Peyer's patch (tissue), 4 donors: ENCODE measurements at places on chromosomes 2 and 18. TPM values are rescaled to one million over a fixed set of nuclear protein-coding genes. Genes with fewer than 3 reads are reported as not detected.

GRCh38 chr2:160415991-160416390 is 77.6 kb downstream of the RBMS1 start:
- no peaks in the 10 kb centered on the region for H3K4me1 ChIP-seq
- no peaks in the 10 kb centered on the region for H3K36me3 ChIP-seq
- H3K27ac ChIP-seq: no peak overlapping the region
- H3K27me3 ChIP-seq: no peaks in the 10 kb centered on the region
- no peak for DNase-seq
- no peak overlapping the region for H3K4me3 ChIP-seq

GRCh38 chr2:60948926-60949579 is 67.7 kb downstream of the REL start:
- no peak for DNase-seq
- no peak overlapping the region for H3K4me3 ChIP-seq
- no peaks in the 10 kb centered on the region for H3K36me3 ChIP-seq
- no peaks in the 10 kb centered on the region for H3K27me3 ChIP-seq
- no peaks in the 10 kb centered on the region for H3K4me1 ChIP-seq

DNA sequence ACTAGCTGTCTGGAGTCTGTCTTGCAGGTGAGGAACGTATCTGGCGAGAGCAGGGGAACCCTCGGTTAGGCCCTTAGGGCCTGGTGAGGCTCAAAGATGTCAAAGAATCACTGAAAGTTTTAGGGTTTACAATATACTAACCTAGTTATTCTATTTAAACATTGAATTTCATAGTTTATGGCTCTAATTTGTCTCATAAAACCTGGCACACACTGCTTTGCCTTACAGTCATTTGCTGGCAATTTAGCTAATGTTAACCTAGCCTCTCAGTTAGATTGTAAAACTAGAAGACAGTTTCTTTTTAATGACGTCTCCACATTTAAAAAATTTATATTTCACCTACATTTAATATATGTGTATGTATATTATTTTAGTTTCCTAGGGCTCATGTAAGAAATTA is 89.6 kb upstream of the DOCK10 start:
- no peak overlapping the region for H3K4me3 ChIP-seq
- DNase-seq: no peak
- H3K4me1 ChIP-seq: no peaks in the 10 kb centered on the region
- no peak overlapping the region for H3K27ac ChIP-seq
- no peaks in the 10 kb centered on the region for H3K27me3 ChIP-seq

DNA sequence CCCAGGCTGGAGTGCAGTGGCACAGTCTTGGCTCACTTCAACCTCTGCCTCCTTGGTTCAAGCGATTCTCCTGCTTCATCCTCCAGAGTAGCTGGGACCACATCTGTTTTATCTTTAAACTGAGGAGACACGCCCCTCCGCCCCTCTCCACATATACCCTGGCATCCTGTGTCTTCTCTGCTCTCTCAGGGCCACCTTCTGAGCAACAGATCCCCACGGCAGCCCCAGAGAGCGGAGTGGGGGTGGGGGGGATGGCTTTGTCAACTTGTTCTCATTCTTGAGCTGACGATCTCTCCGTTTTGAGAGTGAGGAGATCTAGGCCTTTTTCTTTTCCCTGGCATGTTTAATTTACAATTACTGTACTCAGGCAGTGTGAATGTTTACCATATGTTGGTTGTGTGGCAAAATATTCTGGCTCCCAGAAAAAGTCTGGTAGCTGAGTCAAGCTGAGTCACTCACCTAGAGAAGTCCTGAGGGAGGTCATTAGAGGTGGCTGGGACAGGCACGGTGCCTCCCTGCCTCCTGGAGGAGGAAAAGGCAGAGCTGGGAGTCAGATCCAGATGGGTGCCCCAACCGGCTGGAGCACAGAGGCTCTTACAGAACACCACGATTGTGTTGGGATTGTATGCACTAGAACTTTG is 19.5 kb upstream of the ID2 start:
- no peak overlapping the region for H3K27ac ChIP-seq
- DNase-seq: no peak
- no peaks in the 10 kb centered on the region for H3K4me1 ChIP-seq
- no peak overlapping the region for H3K4me3 ChIP-seq

- no peaks in the 10 kb centered on the region for H3K36me3 ChIP-seq
- no peak overlapping the region for H3K4me3 ChIP-seq
- no peaks in the 10 kb centered on the region for H3K4me1 ChIP-seq
- no peak overlapping the region for H3K27ac ChIP-seq
- no peaks in the 10 kb centered on the region for H3K27me3 ChIP-seq
Observed at GRCh38 chr2:121329786-121330185, 44.8 kb upstream of the TFCP2L1 start.

APCDD1 gene
- total RNA-seq: 5.4 TPM
